ENCODE measurements at places on chromosomes 5 and 9.

DNA sequence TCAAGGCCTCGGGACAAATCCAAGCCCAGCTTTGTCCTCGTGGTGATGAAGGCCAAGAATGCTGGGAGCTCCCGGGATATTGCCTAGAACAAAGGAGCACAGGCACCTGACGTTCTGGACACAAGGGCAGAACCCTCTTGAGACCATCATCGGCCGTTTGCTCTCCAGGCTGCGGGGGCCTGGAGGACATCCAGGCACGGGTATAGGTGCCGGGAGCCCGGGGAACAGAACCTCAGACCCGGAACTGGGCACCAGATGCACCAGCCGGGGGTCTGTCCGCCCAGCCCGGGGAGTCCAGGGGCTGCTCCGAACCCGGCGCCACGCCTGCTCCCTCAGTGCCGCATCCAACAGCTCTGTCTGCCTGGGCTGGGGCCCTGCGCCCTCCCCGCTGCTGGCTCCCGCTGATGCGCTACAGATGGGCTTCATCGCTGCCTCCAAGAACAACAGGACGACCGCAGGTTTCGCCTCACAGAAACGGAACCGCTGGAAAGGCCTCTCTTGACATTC lies 88.0 kb downstream of the ADAMTS2 start:
- DNase-seq = no peak

- no peak for DNase-seq
Measured at GRCh38 chr5:68440651-68441050, 225.1 kb downstream of the PIK3R1 start.

GRCh38 chr9:38138276-38138675 lies 69.2 kb upstream of the SHB start:
- DNase-seq = peak; percentile 26

GRCh38 chr9:115593587-115594091 lies 475.7 kb upstream of the TNC start:
- peak; percentile 83 for DNase-seq

DNA sequence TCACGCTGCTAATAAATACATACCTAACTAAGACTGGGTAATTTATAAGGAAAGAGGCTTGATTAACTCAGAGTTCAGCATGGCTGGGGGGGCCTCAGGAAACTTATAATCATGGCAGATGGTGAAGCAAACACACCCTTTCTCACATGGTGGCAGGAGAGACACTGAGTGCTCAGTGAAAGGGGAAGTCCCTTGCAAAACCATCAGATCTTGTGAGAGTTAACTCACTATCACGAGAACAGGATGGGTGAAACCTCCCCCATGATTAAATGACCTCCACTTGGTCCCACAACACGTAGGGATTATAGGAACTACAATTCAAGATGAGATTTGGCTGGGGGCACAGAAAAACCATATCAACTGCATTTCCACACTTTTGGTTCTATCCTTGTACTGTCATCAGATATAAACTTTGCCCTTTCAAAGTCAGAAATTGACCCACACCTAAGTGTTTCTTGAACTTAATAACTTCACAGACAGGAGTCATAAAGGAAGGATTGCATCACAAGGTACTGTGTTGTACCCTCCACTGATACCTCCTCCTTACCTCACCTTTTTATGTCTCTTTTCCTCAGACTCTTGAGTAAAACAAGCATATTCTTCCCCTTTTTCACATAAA lies 319.1 kb upstream of the PIK3R1 start:
- no peak for DNase-seq

GRCh38 chr5:150778517-150779396 lies at the start of gene SMIM3:
TSS of gene SMIM3 (plus strand) at chr5:150778757. CDS start at chr5:150795441, 16,684 bp downstream.
- peak; percentile 92 for DNase-seq

DNA sequence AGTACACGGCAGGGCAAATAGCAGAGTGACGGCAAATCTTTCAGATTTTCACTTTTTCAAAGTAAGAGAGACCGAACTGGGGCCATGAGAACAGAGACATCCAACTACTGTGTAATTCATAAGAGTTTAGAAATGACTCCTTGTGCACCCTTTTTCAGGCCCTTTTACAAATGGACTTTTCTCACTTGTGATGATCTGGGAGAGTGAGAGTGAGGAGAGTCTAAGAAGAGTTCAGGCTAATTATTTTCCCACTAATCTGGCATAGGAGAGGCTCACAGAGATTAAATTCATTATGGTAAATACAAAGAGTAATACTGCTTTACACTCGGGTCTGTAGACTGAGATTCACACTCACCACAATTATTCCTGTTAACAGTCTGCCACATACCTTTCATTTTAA lies 880 bp upstream of the CCNG1 start:
- DNase-seq = no peak

GRCh38 chr5:76529464-76530344 lies 93.5 kb downstream of the F2RL2 start:
- no peak for DNase-seq

- DNase-seq = peak; percentile 14
Measured at GRCh38 chr5:174872271-174872670, 147.9 kb downstream of the MSX2 start.

DNA sequence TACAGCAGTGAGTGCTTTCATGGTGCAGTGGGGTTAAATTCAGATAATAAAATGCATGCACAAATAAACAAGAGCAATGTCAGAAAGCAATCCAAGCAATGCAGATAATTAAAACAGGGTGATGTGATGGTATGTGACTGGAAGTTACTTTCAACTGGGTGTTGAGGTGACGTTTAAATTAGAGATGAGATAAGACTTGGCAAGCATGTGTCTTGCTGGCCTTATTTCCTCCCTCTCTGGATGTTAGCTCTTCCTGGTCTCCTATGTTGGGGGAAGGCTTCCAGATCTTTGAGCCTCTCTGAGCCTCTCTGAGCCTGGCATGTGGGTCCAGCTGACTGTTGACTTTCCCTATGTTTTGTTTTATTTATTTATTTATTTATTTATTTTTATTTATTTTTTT lies 54.4 kb downstream of the DOCK2 start:
- DNase-seq = no peak

DNA sequence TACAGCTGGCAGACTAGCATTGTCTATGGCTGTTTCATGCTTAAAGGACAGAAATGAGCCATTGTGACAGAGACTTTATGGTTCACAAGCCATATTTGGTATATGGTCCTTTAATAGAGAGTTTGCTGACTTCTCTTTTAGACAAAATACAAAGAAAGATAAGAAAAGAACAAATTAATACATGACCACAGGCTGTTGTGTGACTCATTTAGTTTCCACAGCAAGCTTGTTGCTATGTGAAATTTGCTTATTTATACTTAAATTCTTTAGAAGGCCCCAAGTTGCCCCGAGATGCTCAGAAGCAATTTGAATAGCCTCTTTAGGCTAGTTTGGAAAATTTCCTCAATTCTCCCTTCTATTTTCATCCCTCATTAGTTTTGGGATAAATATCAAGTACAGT lies 315.3 kb upstream of the RPS23 start:
- peak; percentile 22 for DNase-seq

- DNase-seq = peak; percentile 76
Measured at GRCh38 chr9:89021154-89021803, 30.0 kb downstream of the S1PR3 start.

DNA sequence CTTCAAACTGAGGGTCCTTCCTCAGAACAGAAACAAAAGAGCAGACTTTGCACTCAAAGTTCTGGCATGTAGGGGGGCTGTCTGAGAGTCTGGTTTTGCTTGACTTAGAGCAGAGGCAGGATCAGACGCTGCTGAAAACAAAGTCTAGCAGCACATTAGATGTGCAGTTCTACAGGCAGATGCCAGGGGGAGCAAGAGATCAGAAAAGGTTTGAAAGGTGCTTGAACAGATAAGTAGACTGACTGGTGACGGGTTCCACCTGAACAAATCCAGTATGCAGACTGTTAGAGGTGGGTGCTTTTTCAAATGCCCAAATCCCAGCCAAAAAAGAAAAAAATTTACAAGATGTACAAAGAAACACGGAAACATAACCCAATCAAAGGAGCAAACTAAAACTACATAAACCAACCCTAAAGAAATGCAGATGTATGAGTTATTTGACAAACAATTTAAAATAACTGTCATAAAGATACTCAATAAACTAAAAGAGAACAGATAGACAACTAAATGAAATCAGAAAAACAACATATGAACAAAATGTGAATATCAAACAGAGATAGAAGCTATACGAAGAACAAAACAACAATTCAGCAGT lies 194.7 kb upstream of the FREM1 start:
- DNase-seq = peak; percentile 35

DNA sequence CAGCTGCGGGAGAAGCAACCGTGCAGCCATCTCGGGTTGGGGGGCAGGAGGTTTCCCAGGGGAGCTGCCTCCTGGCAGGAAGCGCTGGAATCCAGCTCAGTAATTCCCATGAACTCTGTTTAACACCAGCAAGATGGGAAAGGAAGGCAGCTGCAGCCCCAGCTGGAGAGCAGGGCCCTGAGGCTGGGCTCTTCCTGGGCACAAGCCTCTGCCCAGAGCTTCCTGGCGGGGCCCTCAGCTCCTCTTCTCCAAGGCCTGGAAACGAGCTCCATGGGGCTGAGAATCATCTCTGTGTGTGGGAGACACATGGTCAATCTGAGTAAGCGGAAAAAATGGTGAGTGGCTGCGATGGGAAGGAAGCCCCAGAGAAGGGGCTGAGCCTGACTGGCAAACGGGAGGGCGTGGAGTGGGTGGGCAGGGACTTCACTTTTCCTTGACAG lies 6.3 kb downstream of the MRPL36 start:
- DNase-seq = no peak

GRCh38 chr9:133114886-133115603 lies 6.0 kb downstream of the RALGDS start:
- DNase-seq = no peak

DNA sequence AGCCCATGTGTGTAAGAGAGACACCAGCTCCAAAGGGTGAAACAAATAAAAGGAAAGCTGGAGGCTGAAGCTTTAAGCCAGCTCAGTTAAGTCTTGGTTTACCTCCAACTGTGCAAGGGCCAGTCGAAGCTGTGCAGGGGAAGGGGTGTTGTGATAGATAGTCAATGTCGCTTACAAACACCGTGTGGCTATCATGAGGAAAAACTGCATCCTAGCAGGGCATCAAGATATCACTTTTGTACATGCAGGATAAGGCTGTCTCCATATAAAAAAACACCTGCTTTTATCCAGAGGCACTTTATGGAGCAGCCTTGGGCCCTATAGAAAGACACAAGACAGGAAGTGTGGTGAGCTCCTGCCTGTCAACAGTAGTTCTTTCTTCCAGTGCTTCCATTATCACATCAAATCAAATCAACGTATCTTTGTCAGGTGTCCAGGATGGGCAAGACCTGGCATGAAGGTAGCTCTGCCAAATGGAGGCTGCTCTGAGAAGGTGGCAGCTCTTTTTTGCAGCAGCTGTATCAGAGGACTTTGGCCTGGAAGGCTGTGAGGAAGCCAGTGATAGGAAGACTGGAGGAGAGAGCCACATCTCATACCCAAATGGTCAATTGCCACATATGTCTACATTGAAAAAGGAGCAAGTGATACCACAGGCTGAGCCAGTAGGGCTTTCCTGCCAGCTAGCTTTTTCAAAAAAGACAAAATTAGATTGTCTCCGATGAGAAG lies 29.3 kb upstream of the SELENOP start:
- DNase-seq = no peak

DNA sequence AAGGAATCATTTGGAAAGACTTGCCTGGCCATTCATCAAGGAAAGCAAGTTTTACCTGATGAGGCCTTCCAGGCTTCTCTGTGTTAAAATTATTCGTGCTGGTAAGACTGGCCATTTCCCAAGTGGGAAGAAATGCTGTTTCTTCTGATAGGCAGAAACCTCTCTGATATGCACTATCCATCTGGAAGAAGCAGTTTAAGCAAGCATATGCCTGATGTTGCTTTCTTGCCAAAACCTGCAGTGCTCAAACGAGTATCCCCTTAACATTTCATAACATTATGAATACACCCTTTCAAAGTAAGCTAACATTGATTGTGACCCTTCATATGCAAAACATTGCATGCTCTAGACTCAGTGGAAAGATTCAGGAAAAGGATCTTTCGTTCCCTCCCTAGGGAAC lies 36.0 kb upstream of the PRLR start:
- peak; percentile 19 for DNase-seq

GRCh38 chr5:149151717-149152116 lies 10.4 kb downstream of the ABLIM3 start:
- DNase-seq = no peak

DNA sequence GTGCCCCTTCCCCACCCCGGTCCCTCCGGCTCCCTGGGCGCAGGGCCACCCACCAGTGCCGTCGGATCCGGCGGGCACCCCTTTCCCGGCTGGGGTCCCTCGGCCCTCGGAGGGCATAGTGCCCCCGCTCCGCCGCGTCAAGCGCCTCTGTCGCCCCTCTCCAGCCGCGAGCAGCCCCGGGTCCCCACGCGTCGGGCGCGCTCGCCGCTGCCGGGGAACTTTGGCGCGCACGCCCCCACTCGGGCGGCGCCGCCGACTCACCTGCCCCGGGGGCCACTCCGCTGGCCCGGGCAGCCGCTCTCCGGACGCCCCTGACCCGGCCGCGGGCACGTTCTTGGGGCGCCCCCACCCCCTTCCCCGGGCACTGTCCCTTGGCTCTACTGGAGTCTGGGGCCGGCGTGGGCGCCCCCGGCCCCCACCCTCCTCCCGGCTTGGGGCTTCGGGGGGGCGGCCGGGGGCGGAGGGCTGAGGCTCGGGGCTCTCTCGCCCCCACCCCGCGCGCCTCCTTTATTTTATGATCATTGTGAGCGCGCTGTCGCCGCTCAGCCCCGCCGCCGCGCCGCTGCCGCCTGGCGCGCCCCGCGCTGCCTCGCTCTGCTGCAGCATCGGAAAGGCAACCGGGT lies 1.1 kb upstream of the FAM78A start:
- no peak for DNase-seq

DNA sequence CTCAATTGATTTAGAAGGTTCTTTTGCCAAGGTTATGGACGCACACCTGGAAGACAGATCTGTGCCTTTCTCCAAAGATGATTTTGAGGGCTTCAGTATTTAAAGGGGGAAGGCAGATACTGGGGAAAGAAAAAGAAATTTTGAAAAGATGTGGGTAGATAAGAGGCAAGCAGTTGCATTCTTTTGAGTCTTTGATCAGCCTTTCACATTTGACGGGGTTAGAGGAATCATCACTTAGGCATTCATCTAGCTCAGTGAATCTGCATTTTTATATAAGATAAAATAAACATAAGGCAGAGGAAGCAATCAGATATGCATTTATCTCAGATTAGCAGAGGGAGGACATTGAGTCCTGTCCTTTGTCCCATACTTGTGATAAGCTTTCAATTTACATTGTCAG lies 243.4 kb upstream of the RAI14 start:
- peak; percentile 28 for DNase-seq

DNA sequence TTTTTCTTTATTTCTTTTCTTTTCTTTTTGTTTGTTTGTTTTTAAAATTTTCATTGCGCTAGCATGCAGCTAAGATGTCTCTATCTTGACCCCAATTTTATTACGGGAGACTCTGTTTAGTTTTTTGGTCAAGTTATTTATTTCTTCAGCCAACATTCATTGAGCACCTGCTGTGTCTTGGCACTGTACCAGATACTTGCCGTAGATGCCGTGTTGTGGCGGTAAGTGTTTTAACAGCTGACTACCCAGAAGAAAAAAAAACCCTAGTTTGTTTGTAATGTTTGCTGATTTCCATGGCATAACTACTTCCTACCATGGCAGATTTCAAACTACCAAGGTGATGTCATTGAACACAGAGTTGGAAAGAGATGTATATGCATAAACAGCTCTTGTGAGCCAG lies 65.0 kb downstream of the UGCG start:
- DNase-seq = no peak
